ENCODE measurements at places on chromosomes 2 and 18. TPM values are rescaled to one million over a fixed set of nuclear protein-coding genes. Genes with fewer than 3 reads are reported as not detected.

DNA sequence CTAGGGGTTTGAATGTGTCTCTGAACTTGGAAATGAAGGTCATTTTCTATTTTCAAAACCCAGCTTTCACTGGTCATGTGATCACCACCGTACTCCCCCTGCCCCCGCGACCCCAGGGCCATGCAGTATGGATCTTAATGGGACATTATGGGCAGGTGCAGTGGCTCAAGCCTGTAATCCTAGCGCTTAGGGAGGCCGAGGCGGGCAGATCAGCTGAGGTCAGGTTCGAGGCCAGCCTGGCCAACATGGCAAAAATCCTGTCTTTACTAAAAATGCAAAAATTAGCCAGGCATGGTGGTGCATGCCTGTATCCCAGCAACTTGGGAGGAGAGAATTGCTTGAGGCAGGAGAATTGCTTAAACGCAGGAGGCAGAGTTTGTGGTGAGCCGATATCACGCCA lies 77.3 kb downstream of the ITGB1BP1 start:
- DNase-seq, result no peak

DNA sequence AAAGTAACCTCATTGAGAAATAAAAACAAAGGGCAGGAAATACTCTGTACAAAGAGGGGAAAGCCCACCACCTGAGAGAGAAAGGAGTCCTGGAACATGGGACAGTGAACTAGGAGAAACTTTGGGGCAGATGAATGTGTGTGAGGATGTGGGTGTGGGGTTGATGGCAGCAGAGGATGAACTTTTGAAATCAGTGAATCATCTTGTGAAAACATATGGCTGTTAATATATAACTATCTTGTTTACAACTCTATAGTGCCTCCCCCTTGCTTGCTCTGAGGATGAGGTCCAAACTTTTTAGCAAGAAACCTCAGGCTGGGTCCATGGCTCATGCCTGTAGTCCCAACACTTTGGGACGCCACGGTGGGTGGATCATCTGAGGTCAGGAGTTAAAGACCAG lies 171.8 kb upstream of the LHCGR start:
- no peak for DNase-seq

KCNG2 gene
- not detected for total RNA-seq

GRCh38 chr18:48218285-48219022 lies 190.7 kb downstream of the ZBTB7C start:
- no peak for DNase-seq

EGR4 gene
- not detected for total RNA-seq

- no peak for DNase-seq
Observed at GRCh38 chr2:65381607-65382051, 50.8 kb downstream of the SPRED2 start.

DNA sequence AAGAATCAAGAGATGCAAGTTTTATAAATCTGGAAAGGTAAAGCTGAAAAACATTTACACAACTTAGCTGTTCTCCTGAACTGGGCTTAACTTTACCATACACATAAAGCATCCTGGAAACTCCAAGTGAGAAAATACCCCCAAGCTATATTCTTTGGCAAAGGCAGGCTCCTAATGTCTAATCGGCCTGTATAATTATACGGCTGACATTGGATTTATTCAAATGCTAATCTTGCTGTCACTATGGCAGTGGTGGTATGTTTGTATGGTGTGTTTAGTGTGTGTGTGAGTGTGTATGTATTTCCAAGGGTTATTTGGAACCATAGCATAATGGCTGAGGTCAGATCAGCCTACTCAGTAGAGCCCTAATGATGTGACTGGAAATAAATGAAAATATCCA lies 1031.8 kb upstream of the ZEB2 start:
- no peak for DNase-seq

Data from HT1080 (cell line).